ENCODE measurements at places on chromosomes 7 and 10.
A peak's percentile ranks its signal among the peaks of the same experiment; 100 is the strongest.

DNA sequence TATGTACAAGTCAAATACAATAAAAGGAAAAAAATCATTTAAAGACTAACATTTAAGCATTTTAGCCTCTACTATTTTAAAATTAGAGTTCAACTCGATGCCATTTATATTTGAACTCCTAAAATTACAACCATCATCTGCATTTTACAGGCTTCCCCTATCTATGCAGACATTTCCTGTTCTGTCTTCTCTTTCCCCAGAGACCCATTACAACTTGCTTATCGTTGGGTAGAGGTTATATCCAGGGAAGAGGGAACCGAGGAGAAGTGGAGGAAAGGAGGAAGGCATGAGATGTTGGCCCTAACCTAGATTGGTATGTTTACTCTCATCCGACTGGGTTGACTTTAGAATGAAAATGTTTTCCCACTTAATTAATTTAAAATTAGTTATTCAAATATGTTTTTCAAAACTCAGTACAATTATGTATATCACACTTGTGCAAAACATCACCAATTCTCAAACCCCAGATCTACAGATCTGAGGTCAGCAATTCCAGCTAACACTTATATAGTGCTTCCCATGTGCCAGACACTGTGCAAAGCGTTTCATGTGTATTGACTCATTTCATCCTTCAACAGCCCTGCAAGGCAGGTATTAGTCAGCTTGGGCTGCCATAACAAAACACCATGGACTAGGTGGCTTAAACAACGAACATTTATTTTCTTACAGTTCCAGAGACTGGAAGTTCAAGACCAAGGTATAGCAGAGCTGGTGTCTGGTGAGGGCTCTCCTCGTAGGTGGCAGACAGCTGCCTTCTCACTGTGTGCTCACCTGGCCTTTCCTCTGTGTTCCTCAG is 27.3 kb upstream of the HERPUD2 start:
- H3K27me3 ChIP-seq = no peaks in the 10 kb centered on the region
- H3K4me3 ChIP-seq = no peak overlapping the region
- H3K27ac ChIP-seq = no peak overlapping the region
- no peak for DNase-seq

DNA sequence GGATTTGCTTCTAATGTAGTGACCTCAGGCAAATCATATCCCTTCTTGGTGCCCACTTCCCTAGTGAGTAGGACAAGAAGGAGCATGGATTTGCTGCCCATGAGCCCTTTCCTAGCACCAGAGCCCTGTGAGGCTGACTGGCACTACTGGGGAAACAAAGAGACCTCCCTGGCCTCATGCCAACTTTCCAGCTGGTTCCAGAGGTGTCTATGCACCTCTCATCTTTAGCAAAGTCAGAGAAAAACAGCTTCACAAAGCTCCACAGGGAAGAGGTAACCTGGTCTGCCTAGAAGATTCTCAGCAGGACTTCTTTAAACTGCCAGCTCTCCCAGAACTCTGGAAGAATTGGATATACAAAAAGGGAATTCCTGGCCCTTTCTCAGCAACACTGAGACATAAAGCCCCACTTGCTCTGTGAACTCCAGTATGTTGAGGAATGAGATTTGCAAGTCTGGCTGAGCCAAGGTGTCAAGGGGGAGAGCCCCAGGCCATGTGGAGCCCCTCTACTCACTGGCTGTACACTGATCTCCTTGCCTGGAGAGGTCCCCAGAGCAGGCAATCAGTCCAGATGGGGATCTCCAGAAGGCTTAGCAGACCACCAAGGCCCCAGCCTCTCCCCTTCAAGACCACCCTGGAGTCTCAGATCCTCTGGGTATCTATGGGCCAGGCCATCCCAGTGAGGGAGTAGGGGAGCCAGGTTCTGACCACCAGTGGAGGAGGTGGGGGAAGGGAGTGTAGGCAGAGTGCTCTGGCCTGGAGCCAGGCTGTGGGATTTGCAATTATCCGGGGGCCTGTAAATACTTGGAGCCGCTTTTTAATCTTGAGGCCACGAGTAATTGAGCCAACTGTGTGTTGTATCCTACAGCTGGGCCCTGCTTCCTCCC is 24.4 kb upstream of the RBM20 start:
- no peak overlapping the region for H3K27ac ChIP-seq
- DNase-seq = no peak
- H3K27me3 ChIP-seq = no peaks in the 10 kb centered on the region
- no peak overlapping the region for H3K4me3 ChIP-seq
- H3K4me1 ChIP-seq = no peaks in the 10 kb centered on the region

GRCh38 chr7:29424295-29424983 is 139.2 kb upstream of the PRR15 start:
- no peak overlapping the region for H3K27ac ChIP-seq
- DNase-seq = no peak
- 0 out of 2 replicates have a peak, but pooled peaks cover 5% of the 10 kb centered on the region for H3K27me3 ChIP-seq
- no peaks in the 10 kb centered on the region for H3K36me3 ChIP-seq
- peaks cover 23% of the 10 kb centered on the region for H3K4me1 ChIP-seq

DNA sequence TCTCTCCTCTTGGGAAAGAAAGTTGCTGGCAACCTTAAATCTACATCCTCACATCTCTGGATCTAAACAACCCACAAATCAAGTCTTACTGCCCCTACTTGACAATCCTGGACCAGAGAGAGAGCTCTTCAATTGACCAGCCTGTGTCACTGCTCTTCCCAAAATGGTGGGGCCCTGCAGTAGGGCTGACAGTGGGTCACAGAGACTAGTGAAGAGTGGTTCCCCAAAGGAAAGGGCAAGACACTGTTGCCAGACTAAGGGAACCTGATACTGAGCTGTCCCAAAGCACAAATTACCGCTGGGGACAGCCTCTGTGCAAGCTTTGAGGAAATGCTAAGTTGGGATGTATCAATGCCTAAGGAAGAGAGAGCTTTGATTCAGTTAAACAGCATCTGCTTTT is 4.5 kb upstream of the GPRIN2 start:
- H3K36me3 ChIP-seq = no peaks in the 10 kb centered on the region
- peaks cover 10% of the 10 kb centered on the region for H3K27me3 ChIP-seq
- peak; percentile 5 for DNase-seq
- no peak overlapping the region for H3K27ac ChIP-seq

- no peak for DNase-seq
- H3K4me1 ChIP-seq = no peaks in the 10 kb centered on the region
- no peak overlapping the region for H3K4me3 ChIP-seq
- H3K27ac ChIP-seq = no peak overlapping the region
- H3K36me3 ChIP-seq = no peaks in the 10 kb centered on the region
- no peaks in the 10 kb centered on the region for H3K27me3 ChIP-seq
Measured at GRCh38 chr7:158763454-158764033, 58.9 kb upstream of the NCAPG2 start.

DNA sequence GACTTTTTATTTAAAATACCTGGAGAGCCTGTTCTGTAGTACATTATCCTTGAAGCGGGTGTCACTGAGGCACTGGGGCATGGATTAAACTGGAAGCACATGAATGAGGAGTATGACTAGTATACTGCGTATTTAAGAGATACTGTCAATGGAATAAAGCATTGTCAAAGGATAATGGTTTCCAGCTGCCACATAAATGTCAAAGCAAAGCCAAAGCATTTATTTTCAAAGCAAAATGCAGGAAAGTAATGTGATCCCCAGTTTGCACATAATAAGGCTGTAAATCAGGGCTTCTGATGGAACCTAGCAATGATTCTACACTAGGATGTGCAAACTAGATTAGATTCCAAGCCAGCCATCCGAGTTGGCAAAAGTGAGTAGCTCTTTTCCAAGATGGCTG is 240.1 kb downstream of the POU6F2 start:
- no peaks in the 10 kb centered on the region for H3K4me1 ChIP-seq
- no peaks in the 10 kb centered on the region for H3K27me3 ChIP-seq
- H3K4me3 ChIP-seq = no peak overlapping the region
- no peak overlapping the region for H3K27ac ChIP-seq
- no peak for DNase-seq

GRCh38 chr10:130463876-130464364 is 327.7 kb downstream of the GLRX3 start:
- no peak overlapping the region for H3K27ac ChIP-seq
- no peaks in the 10 kb centered on the region for H3K27me3 ChIP-seq
- H3K4me3 ChIP-seq = no peak overlapping the region

All from MM.1S (cell line).